Activated T-helper 9 cell treated with anti-CD3 and anti-CD28 coated beads, Interleukin-2, amount 50 U/mL, for 16 hours (primary cell): ENCODE measurements at places on chromosomes 1 and 21.

DNA sequence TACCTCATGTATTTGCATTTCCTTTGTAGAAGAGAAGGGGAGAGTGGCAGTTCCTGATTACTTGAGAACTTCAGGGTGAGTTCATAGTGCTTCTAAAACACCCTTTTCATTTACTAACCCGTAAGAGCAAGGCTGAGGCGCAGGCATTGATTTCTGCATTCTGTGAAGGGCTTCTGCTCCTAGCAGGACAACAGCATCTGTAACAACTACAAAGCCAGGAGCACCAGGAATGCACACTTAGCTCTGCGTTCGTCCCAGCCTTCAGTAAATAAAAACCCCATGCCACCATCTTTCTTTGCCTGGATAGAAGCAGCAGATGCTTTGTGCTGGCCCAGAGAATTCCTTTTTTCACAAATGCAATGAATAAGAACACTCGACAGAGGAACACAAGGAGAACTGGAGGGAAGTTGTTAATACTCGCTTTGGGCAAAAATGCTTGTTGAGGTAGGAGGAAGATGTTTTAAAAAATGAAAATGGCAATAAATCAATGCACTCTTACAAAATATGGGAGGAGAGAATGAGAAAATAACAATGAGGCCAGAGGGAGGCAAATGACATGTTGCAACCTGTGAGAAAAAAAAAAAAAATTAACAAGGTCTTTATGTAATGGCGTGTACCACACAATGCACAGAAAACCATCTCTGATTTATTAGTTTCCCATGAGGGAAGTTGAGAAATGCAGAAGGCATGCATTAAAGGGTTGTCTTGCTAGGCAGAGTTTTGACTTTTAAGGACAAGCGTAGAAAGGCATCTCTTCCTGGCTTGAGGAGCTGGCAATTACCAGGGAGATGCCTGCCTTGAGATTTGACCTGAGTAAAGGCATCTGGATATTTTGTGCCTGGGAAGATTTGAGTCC, 418.8 kb downstream of the DISC1 start:
- no peak for DNase-seq

DNA sequence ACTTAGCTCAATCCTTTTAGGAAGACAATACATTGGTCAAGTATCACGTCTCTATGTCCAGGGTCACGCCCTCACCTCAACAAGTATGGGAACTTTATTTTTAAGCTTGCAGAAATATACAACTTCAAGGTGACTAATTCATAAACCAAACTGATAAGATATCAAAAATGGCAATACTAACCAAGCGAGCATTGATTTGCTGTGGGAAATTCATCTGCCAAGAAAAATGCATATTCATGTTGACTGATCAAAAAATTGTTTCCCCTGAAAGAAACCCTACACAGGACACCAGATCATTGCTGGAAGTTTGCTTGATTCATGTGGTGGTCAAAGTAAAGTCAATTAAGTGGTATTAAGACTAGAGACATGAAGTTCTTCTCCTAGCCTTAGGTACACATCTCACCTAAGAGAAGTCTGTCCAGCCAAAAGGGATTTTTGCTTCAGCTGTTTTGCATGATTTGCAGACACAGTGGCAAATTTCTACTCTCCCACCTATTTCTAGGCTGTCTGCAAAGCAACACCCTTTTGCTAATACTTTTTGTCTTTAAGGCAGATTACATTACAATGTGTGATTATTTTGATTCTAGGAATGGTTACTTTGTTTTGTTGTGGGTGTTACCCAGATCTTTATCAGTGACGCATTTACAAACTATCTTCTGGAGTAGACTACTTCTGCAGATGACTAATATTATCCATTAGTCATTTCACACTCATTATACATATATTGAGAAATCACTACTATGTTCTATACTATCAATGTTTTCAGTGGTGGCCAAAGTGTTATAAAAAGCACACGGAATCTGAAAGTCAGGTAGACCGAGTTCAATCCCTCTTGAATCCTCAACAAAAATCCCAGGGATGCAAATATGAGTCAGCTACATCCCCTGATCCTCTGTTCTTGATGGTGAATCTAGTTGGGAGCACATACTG, 12.4 kb downstream of the SAMSN1 start:
- DNase-seq = no peak

- no peak for DNase-seq
These were observed 25.5 kb upstream of the ZNF281 start for GRCh38 chr1:200435200-200435780.

GRCh38 chr1:18945401-18945849, 11.1 kb downstream of the IFFO2 start:
- no peak for DNase-seq

- no peak for DNase-seq
These were observed 5.4 kb downstream of the NECTIN4 start for GRCh38 chr1:161083748-161084596.

- no peak for DNase-seq
These were observed 4.5 kb upstream of the EDEM3 start for GRCh38 chr1:184759112-184759511.
